ENCODE measurements at places on chromosomes 3 and 15.

DNA sequence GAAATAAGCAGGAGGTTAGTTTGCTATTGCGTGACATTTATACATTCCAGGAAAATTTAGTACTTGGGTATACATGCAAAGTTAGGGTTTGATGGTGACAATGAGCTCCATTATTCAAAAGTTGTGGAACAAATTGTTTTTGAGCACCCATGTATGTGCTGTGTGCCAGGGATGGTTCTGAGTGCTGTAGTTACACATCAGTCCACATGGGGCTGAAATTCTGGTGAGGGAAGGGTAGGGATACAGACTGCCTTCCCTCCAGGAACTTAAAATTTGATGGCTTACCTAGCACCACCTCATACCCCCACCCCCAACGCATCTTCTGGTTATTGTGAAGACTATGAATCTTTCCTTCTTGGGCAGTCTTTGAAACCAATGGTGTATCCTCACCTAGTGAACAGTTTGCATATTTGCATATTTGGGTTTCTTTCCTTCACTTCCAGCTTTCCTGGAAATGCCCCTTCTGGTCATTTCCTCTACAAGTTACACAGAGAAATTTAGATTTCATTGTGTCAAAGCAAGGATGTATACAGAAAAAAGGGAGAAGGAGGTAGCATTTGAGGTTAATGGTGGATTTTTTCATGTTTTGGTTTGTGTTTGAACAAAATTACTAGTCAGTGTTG lies 222.0 kb upstream of the IL12A start:
- no peak for DNase-seq

DNA sequence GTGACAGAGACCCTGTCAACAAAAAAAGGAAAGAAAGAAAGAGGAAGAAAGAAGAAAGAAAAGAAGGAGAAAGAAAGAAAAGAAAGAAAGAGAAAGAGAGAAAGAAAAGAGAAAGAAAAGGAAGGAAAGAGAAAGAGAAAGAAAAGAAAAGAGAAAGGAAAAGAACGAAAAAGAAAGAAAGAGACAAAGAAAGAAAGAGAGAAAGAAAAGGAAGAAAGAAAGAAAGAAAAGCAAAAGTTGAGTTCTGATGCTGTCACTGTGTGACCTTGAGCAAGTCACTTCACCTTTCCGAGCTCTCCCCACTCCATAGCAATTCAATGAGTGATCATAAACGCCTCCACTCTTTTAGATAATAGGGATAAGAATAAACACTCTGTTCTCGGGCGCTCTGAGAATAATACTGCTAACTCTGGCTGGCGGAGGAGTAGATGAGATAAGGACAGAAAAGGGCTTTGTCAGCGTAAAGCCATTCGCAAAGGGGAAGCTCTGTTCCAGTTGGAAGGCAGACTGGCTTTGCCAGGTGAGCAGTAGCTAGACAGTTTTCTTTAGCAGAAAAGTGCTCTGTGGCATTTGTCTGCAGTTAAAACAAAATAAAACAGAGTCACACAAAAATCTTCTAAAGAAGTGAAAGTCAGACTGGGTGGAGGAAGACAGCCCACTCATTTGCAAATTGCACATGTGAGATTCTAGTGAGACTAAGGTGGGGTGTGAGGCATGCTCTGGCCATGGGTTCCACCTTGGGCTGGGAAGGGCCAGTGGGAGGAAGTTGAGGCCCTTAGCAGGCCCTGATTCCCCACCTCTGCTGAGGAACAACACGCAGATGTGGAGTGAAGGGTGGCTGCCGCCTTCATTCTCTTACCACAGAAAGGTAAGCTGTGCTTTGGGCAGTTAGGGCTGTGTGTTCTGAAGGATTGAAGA lies 9.6 kb upstream of the FLNB start:
- no peak for DNase-seq

DNA sequence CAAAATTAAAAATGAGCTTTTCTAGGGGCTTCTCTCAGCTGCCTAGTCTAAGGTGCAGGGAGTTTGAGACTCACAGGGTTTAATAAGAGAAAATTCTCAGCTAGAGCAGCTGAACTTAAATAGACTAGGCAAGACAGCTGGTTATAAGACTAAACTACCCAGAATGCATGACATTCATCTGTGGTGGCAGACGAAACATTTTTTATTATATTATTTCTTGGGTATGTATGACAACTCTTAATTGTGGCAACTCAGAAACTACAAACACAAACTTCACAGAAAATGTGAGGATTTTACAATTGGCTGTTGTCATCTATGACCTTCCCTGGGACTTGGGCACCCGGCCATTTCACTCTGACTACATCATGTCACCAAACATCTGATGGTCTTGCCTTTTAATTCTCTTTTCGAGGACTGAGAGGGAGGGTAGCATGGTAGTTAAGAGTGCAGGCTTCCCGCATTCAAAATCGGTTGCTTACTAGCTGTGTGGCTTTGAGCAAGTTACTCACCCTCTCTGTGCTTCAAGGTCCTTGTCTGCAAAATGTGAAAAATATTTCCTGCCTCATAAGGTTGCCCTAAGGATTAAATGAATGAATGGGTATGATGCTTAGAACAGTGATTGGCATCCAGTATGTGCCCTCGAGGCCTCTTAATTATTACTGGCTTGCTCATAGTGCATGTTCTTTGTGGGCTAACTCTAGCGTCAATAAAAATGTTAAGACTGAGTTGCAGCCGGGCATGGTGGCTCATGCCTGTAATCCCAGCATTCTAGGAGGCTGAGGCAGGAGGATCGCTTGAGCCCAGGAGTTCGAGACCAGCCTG lies 984 bp downstream of the CCR5 start:
- no peak for DNase-seq

DNA sequence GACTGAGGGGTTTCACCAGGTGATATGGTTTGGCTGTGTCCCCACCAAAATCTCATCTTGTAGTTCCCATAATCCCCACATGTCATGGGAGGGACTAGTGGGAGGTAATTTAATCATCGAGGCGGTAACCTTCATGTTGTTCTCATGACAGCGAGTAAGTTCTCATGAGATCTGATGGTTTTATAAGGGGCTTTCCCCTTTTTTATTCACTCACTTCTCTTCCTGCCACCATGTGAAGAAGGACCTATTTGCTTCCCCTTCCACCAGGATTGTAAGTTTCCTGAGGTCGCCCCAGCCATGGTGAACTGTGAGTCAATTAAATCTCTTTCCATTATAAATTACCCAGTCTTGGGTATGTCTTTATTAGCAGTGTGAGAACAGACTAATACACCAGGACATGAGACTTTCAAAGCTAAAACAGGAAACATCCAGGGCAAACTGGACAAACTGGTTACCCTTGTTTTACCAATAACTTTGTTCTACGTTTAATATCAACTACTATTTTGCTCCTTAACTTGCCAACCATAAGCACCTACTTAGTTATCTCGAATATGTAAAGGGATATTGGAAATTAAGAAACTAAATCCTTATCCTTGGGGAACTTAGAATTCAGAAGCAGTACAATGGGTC lies 98.2 kb downstream of the MYH15 start:
- no peak for DNase-seq

DNA sequence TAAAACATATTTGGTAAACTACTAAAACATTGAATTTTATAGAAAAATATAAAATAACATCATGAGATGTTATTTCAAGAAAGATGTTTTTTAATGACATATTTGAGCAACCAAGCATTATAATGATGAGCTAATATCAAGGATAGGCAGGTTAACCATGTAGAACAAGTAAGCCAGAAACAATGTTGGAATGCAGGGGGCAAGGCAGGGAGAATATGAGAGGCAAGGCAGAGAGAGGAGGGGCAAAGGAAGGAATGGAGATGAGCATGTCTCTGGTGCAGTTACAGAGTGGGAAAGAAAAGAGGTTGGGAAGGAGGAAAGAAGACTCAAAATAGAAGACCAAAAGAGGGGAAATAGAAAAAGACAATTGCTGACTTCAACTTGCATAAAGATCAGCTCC lies 390.4 kb downstream of the MCTP2 start:
- no peak for DNase-seq

DNA sequence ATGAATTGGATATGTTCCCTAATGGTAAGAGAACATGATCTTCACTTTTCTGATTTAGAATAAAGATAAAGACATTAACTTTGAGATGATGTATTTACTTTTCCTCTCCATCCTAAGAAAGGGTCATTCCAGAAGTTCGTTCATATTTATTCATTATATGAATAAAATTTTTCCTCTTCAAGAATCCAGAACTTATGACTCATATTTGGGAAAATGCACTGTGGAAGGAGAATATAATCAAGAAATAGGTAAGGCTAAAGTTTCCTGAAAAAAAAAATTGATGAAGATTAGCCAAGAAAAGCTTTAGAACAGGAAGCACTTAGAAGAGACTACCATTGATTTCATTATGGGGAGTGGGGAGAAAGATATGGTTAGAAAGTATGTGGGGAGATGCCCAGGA lies 36.5 kb upstream of the CBLB start:
- no peak for DNase-seq

DNA sequence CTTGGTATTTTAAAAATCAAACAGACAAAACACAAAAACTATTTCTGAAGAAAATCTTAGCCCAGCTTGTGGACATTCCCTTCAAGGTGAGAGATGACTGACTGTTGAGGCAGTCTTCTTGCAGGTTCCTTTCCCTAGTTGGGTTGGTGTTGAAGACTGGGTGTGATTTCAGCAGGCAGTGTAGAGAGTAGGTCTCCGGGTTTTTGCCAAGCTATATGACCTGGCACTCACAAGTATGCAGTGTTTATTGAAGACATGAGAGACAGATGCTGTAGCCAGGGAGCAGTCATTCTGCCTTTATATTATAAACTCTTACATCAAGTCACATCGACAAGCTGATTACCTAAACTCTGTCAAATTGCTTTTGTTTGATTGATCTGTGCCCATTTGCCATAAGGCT lies 17.5 kb downstream of the SENP8 start:
- no peak for DNase-seq

GRCh38 chr3:192063570-192063969 lies 602.6 kb downstream of the PYDC2 start:
- no peak for DNase-seq

DNA sequence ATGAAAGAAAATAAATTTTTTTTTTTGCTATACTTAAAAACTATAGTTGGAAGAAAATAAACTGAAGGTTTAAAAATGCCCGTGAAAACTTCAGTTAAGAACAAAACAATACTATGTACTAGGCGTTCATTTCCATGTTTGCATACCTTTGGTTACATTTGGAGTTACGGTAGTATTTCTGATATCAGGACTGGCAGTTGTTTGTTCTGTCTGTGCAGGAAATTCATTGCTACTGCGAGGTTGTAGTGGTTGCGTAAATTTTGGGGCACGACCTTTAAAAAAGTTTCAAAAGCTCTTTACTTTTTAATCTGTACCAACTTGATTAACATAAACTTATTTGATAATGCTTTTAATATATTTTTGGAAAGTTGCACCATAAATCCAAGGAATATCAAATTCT lies 47.9 kb downstream of the ST3GAL6 start:
- no peak for DNase-seq

DNA sequence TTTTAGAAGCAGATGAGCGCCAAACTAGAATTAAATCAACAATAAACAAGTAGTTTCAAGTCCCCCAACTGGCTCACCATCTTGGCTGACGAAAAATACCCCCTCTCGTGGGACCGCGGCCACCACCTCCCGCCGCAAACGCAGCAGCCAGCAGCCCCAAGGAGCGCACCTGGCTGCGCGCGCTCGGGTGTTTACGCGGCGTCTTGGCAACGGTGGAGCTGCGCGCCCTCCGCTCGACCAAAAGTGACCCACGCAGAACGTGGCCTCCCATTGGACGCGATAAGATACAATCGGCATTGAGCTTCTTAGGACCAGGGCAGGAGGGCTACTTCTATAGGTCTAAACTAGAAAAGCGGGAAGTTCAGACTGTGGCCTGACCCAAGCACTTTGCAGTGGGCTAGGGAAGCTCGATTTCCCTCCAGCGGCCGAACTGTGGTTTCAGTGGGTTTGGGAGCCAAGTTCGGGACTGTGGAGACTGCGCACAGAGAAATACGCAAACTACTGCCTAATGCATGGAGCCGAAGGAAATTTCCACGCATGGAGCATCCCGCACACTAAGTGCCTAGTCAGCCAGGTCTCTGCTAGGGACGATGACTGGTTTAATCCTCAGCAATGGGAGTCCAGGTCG lies at the start of gene MNS1:
Gene MNS1 (minus strand): TSS at position 245 of the 628 bp plus-strand sequence. CDS start 165 bp downstream, at position 80.
- DNase-seq = peak; percentile 85

DNA sequence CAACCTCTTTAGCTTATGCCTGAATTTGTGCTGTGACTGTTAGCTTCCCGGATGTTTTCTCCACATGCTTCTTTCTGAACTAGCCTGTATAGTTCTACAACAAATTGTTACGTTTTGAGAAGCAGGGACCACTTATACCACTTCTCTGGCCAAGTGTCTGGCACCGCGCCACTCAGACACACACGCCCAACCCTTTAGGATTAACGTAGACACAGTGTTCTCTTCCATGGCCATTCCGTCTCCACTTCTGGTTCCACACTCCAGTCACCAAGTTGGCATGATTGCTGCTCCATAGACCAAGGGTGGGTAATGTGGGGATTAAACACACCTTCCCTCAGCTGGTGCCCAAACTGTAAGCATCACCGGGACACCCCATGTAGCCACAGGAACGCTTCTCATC lies 755 bp upstream of the TMEM108 start:
- DNase-seq = no peak

DNA sequence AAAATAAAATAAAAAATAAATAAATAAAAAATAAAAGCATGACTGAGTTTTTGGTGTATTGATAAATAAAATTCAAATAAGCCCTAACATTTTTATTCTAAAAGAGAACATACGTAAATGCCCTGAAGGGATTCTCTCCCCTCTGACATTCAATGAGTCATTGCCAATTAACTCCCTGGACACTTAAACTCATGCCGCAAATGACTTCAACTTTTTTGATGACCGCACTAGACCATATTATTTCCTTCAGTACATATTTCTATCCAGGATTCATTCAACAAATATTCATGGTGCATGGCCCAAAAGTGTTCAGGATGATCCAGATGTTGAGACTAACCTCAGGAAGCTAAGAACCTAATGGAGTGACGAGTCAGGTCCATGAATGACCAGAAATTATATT lies 195.9 kb upstream of the LRRN1 start:
- no peak for DNase-seq

DNA sequence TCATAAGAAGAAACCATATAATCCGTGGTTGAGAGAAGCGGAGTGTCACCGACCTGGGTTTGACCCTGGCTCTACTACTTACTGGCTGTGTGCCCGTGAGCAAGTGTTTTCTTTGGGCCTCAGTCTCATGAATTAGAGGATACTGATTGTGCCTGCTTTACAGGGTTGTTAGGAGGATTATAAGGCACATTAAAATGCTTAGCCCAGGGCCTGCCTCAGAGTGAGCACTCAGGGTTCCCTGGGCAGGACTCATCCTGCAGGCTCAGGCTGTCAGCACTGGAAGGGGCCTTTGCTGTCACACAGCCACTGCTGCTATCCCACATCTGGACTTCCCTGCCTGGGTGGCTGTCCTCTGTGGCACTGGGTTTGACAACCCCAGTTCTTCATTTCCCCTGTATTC lies 4.7 kb downstream of the PLA2G4F start:
- DNase-seq = no peak
